ENCODE measurements at places on chromosomes 2 and 18. TPM values are rescaled to one million over a fixed set of nuclear protein-coding genes. Genes with fewer than 3 reads are reported as not detected.
A peak's percentile ranks its signal among the peaks of the same experiment; 100 is the strongest.

The LIPG gene
- total RNA-seq, result 0.94 TPM

The FTCDNL1 gene
- 12.5 TPM for total RNA-seq

The ANKRD23 gene
- 8.4 TPM for total RNA-seq

The SCTR gene
- total RNA-seq, result 0.73 TPM

GRCh38 chr2:30382995-30383394, 64.1 kb upstream of the LCLAT1 start:
- DNase-seq, result no peak

- DNase-seq, result no peak
Observed at GRCh38 chr2:19829672-19830071, 72.1 kb downstream of the TTC32 start.

- DNase-seq, result peak; percentile 52
Observed at GRCh38 chr18:74496508-74497323, 553 bp downstream of the CNDP2 start.
